ENCODE measurements at places on chromosomes 16 and 17.

DNA sequence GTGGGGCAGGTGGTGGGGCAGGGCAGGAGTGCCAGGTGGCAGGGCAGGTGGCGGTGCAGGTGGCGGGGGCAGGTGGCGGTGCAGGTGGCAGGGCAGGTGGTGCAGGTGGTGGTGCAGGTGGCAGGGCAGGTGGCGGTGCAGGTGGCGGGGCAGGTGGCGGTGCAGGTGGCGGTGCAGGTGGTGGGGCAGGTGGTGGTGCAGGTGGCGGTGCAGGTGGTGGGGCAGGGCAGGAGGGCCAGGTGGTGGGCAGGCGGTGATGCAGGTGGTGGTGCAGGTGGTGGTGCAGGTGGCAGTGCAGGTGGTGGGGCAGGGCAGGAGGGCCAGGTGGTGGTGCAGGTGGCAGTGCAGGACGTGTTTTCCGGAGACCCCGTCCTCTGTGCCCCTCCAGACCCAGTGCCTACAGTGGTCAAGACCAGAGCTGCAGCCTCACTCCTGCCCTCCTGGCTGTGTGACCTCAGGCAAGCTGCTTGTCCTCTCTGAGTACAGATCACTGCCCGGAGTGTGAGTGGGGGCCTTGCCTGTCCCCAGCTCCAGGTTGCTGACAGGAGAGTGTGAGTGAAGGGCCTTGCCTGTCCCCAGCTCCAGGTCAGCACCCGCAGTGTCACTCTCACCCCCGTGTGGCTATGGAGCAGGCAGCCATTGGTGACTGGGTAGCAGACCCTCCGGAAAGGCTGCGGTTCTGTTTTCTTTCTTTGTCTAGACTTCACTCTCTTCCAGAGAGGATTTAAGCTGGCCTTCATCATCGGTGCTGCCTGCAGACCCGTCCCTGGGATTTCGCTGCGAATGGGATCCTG, 16.1 kb upstream of the NPTX1 start:
- DNase-seq = no peak

DNA sequence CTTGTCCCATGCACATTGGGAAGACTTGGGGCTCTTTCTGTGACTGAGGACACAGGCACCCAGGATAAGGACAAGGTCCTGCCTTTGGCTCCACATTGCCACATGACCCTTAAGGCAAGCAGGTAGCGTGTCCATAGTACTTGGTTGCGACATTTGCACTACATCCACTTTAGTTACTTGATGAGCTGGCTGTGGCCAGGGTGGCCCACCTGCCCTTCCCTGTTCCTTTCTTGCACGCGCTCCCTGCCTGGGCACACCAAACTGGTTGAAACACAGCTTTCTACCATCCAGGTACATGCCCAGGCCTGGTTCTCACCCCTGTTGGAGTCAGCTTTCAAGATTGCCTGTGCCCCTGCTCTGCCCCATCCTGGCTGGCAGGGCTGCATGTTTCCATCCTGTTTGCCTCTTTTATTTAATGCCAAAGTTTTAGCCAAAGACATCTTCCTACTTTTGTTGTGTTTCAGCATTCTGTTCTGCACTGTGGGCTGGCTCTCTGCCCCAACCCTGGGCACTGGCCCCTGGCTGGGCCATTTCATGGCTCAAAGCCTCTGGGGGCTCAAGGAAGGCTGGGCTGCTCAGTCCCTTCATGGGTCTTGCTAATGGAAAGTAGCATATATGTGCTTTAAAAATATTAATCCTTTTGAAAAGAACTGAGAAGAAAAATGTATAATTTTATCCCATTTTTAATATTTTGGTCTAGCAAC, 3.2 kb downstream of the B3GNT9 start:
- no peak for DNase-seq

- DNase-seq = no peak
Measured at GRCh38 chr17:8674344-8675305, 44.1 kb upstream of the MYH10 start.

DNA sequence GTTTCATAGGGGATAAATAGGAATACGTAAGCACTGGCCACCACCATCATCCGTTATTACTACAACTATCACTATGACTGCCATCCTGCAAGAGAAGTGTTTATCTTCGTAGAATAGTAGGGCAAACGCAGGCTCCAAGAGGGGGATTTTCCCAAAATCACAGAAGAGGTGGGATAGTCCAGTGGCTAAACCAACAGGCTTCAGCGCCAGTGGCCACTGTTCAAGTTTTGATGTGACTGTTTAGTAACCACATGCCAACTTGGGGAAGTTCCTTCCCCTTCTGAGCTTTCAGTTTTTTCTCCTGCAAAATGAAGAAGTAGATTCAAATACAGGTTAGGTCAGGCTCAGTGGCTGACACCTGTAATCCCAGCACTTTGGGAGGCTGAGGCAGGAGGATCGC, 60.7 kb upstream of the GRIN2A start:
- DNase-seq = no peak

DNA sequence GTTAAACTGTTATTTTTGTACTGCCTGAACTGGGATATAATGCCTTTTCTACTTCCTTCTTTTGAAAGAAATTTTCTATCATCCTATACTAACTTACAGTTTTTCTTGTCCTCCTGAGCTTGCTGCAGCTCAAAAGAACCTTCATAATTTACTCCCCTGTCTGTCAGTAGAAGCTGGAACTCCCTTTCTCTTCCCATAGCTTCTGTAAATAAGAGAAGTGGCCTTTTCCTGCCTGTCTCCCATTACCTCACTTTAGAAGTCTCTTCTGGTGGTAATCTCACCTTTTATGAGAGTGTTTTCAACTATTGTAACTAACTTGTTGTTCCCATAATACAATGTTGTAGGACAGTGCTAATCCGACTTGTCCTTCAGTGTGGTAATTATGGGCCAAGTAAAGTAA, 246.7 kb upstream of the TBX2 start:
- no peak for DNase-seq

- no peak for DNase-seq
Measured at GRCh38 chr16:73064212-73064993, 16.5 kb upstream of the ZFHX3 start.

DNA sequence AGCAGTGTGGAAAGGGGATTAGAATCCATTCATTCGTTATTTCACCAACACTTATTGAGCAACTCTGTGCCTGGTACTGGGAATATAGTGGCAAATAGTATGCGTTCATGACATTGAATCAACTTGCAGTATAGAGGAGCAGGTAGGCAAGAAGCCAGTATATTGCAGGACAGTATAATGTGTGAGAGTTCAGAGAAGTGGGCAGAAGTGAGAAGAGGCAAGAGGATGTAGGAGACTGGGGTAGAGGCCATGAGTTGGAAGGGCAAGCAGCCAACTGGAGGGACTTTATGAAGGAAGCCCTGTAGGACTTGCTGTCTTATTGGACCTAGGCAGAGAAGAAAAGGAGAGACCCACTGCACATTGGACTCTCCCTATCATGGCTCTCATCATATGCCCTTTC, 12.3 kb downstream of the HSD17B2 start:
- no peak for DNase-seq
